Astrocyte (in vitro differentiated cells and primary cell): ENCODE measurements at places on chromosomes 3 and 15.

DNA sequence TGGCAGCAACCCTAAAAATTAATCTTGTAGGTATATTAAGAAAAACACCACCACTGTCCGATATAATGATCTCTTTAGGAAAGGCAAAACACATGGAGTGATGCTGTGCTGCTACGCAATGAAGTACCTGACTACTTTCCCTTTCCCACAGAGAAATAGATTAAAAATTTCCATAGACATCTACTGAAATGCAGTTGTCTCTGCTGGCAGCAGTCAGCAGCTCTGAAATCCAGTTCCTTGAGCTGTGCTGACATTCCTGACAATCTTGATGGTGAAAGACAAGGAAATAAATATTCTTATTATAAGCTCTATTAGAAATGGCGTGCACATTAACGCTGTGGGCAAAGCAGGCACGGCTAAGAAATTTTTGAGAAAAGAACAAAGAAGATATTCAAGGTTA lies 287.6 kb downstream of the IL5RA start:
- no peak for DNase-seq

GRCh38 chr3:37475435-37475834 lies 301.1 kb upstream of the LRRFIP2 start:
- DNase-seq, result no peak

DNA sequence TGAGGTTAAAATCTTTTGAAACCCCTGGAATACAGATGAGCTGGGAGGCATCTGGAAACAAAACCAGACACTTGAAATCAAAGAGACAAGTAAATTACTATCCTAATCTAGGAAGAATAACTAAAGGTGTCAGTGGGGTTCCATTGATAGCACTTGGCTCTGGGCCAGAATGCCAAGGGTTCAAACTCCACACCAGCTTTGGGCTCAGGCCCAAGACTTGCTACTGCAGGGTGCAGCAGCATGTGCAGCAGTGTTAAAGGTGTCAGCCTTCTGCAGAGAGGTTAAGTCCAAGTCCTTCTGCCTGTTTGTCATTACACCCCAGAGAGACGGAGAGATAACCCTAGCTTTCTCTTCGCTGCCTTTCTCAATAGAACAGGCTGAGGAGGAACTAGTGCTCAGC lies 273.9 kb downstream of the TIGIT start:
- no peak for DNase-seq

DNA sequence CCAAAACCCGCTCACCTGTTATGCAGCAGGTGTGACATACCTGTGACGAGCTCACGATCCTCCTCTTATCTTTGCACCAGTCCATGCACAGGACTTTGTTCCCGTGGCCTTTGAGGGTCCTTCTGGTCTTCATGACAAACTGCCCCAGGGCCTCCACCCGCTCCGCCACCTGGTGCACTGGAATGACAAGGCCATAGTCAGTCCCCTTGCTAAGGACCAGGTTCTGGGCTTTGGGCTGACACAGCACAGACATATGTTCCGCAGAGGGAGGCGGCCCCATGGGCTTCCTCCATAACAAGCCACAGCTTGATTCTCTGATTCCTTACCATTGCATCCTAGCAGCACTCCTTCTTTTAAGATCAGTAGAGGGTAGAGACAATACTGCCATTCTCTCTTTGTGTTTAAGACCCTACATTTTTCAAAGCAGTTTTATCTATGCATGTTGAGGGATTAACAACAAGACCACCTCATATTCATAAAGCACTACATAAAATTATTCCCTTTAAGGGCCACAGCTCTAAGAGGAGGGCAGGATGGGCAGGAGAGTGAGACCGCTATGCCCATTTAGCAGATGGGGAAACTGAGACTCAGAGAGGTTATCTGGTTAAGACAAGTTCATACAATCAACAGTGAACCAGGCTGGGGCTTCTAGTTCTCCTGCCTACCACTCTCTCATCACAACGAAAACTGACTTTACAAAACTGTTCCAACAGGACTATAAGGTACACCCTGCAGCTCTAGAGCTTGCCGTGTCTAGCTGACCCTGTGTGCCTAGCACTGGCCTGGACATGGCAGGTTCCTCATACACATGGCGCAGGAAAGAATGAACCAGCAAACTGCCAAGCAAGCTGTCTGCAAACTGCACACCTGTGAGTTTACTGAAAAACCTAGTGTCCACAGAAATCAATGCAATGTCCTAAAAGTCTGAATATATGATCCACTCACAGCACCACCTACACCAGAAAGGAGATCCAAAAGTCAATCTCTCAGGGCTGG lies 37.0 kb downstream of the GNB5 start:
- no peak for DNase-seq

- no peak for DNase-seq
Observed at GRCh38 chr3:197828-198491, 1.4 kb downstream of the CHL1 start.

DNA sequence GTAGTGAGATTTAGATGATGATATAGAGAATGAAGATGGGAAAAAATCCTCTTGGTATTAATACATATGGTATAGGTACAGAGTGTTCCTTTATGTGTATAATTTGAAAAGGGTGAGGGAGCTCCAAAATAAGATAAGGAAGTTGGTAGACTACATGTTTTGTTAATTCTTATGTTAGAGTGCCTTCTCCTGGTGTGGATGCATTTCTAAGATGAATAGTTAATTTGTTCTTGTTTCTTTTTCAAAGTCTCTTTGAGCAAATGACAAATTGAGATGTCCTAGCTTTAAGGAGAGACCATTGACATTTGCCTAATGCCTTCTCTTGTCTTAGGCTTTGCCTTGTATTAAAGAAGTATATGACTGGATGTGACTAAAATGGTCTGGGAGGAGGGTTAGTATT lies 34.1 kb downstream of the AKAP13 start:
- no peak for DNase-seq

- DNase-seq, result no peak
Observed at GRCh38 chr3:110352841-110353604, 718.6 kb upstream of the NECTIN3 start.

DNA sequence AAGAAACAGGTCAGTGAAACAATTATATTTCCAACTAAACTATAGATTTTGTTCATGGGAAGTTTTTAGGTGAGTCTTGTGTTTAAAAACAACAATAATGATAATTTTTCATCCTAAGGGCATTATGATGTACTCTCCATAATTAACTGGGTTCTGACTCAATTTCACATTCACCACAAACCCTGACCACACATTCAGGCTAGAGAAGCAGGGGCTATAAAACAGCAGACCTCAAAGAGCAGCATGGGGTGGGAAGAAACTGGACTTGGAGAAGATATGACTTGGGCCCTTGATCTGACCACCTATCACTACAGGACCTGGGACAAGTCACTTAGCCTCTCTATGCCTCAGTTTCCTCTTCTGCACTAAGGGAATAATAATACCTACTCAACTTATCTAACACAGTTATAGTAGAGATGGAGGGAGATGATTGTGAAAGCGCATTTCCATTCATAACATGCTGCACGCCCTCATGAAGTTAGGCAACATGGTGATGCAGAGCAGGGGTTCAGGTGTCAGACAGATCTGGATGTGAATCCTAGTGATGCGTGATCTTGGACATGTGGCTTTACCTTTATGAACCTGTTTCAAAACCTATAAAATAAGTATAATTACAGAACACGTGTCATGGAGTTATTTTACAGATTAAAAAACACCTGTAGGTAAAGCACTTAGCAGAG lies 63.0 kb upstream of the ACP3 start:
- DNase-seq, result peak; percentile 20

- DNase-seq, result no peak
Observed at GRCh38 chr3:196889844-196890708, 22.4 kb downstream of the SENP5 start.

DNA sequence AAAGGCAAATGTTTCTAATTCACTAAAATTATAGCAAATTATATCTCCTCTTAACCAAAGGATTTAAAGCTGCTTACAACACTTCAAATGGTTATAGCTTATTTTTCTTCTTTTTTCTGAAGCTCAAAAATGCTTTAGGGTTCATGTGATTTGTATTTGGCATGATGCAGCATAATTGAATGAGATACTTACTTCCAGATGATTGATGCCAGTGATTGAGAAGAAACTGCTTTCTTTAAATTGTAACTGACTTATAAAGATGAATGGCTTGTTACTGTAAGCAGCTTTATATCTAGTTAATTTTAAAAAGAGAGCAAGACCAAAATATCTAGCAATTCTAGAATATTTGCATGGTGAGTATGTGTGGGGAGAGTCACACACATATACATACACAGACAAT lies 270.7 kb upstream of the THRB start:
- DNase-seq, result no peak

DNA sequence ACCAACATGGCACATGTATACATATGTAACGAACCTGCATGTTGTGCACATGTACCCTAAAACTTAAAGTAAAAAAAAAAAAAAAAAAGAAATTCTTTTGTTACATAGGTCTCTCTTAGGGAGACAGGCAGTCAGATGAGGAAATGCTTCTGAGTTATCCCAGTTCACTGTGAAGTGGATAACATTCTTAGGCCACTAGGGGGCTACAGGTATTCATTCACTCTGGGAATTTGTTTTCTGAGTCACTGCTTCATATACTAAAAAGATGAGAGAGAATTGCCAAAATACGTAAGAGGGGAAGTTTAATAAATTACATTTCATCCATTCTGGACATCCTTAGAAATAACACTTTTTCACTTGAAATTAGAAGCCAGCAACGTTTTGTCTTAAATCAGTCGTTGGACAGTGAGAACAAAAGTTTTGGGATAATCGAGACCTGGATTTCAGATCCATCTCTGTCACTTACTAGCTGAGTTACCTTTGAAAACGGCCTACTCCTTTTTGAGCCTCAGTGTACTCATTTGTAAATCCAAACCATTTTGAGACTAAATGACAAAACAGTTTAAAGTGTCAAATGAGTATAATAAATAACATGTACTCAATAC lies 738.4 kb upstream of the ALCAM start:
- DNase-seq, result peak; percentile 55
